ENCODE measurements at places on chromosomes 7 and 10. TPM values are rescaled to one million over a fixed set of nuclear protein-coding genes. Genes with fewer than 3 reads are reported as not detected.

SPDYE1 gene
- total RNA-seq = not detected

DOCK4 gene
- 78.5 TPM for total RNA-seq

- no peak for DNase-seq
- H3K27me3 ChIP-seq = no peaks in the 10 kb centered on the region
- H3K36me3 ChIP-seq = peaks cover 14% of the 10 kb centered on the region
Measured at GRCh38 chr10:30466445-30466844, 32.5 kb downstream of the MAP3K8 start.

DNA sequence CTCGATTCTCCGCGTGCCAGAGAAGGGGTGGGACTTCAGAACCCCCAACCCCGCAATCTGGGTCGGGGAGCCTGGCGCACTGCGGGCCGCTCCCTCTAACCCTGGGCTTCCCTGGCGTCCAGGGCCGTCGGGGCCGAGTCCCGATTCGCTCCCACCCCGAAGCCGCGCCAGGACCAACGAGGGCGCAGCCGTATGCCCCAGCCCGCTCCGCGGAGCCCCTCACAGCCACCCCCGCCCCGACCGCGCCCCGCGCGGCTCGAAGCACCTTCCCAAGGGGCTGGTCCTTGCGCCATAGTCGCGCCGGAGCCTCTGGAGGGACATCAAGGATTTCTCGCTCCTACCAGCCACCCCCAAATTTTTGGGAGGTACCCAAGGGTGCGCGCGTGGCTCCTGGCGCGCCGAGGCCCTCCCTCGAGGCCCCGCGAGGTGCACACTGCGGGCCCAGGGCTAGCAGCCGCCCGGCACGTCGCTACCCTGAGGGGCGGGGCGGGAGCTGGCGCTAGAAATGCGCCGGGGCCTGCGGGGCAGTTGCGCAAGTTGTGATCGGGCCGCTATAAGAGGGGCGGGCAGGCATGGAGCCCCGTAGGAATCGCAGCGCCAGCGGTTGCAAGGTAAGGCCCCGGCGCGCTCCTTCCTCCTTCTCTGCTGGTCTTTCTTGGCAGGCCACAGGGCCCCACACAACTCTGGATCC, at the start of gene LEP:
LEP (plus strand) TSS at position 583 of the 691 bp plus-strand sequence. CDS start 10,741 bp downstream, outside the sequence.
- no peak for DNase-seq
- no peak within 1 kb of the TSS for H3K27ac ChIP-seq

DNA sequence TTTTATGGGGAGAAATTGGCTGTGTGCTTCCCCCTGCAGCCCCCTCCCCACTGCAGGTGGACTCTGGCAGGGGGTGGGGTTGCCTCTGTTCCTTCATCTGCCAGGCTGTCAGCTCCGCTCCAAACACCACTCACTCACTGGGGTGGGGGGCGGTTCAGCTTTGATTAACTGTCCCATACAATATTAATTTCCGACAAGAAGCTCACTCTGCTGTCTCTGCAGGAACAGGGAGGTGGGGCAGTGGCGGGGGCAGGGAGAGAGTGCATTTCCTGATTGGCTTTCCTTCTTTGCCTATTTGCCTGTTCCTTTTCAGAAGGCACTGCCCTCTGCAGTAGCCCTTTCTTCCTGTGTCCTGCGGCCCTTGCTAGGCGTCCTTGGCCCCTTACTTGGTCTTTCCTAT, 500.8 kb downstream of the PLXNA4 start:
- no peaks in the 10 kb centered on the region for H3K27me3 ChIP-seq
- H3K36me3 ChIP-seq = no peaks in the 10 kb centered on the region
- H3K4me3 ChIP-seq = no peak overlapping the region
- no peak overlapping the region for H3K27ac ChIP-seq
